ENCODE measurements at places on chromosomes 3 and 15. TPM values are rescaled to one million over a fixed set of nuclear protein-coding genes. Genes with fewer than 3 reads are reported as not detected.

The TRIP4 gene
- total RNA-seq: 7.0 TPM

The RYR3 gene
- total RNA-seq: 20.0 TPM

- no peak overlapping the region for H3K4me3 ChIP-seq
- no peaks in the 10 kb centered on the region for H3K27me3 ChIP-seq
- peak overlapping the region; percentile 87 for H3K27ac ChIP-seq
- no peaks in the 10 kb centered on the region for H3K36me3 ChIP-seq
These were observed 93.0 kb downstream of the NFKBIZ start for GRCh38 chr3:101942356-101942755.

GRCh38 chr15:98980899-98981228, 26.7 kb downstream of the PGPEP1L start:
- DNase-seq: no peak
- no peaks in the 10 kb centered on the region for H3K27me3 ChIP-seq
- no peak overlapping the region for H3K27ac ChIP-seq
- no peaks in the 10 kb centered on the region for H3K4me1 ChIP-seq

- peaks cover 26% of the 10 kb centered on the region for H3K4me1 ChIP-seq
- peak; percentile 89 for DNase-seq
These were observed 29.3 kb upstream of the TRAK1 start for GRCh38 chr3:42061713-42062380.

DNA sequence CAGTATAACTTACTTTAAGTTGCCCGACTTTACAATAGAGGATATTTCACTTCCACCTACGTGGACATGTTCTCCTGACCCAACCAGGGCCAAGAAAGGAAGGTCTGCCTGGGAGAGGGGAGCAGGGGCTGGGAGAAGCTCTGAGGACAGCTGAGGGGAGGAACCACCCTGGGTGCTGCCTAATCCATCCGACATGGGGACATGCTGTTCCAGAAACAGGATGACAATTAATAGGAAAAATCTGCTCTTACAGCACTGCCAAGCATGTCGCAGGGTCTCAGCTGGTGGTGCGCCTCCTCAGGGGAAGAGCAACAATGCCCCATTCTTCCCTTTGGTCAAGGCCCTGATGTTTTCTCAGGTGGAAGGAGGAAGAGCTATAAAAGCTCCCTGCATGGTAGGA, 132.3 kb downstream of the NTRK3 start:
- peaks cover 32% of the 10 kb centered on the region for H3K4me1 ChIP-seq
- no peak overlapping the region for H3K4me3 ChIP-seq
- no peaks in the 10 kb centered on the region for H3K27me3 ChIP-seq
- H3K36me3 ChIP-seq: no peaks in the 10 kb centered on the region
- no peak overlapping the region for H3K27ac ChIP-seq
- no peak for DNase-seq

DNA sequence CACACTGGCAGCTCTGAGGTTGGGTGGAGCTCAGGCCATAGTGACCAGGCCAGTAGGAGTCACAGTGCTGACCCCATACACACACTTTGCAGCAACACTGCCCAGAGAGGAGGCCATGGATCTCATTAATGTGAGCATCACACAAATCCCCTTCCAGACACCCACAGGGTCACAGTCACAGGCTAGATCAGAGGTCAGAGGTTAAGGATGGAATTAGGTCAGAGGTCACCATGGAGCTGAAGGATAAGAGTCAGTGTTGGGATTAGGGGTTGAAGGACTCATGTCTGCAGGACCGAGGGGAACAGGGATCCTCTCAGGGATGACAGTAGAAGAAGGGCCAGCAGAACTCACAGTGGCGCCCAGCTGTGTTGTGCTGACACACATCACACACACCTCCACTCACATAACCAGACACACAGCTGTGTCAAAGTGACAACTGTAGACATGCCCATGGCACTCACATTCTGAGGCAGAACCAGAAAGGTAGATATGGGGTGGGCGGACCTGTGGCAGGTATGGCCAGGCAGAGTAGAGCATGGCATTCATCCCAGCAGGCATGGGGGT, 12.7 kb downstream of the CCDC71 start:
- H3K27ac ChIP-seq: no peak overlapping the region
- H3K27me3 ChIP-seq: no peaks in the 10 kb centered on the region
- no peaks in the 10 kb centered on the region for H3K36me3 ChIP-seq
- no peak overlapping the region for H3K4me3 ChIP-seq
- peaks cover 11% of the 10 kb centered on the region for H3K4me1 ChIP-seq
- DNase-seq: no peak
